ENCODE measurements at places on chromosomes 7 and 10.

DNA sequence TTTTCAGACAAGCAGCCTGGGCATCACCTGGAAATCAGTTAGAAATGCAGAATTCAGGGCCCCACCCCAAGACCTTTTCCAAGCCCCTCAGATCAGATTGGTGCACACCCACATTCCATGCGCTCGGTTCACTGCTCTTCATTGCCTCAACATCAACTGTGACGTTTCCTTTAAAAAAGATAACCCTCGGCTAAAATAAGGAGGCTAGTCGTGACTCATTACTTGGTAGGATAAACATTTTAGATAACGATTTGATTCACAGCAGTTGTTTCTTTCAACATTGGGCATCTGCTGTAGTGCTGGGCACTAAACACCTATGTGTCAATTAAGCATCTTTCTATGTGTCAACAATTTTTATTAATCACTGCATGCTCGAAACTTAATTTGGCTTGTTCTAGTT, 191.1 kb upstream of the LRGUK start:
- DNase-seq: no peak

DNA sequence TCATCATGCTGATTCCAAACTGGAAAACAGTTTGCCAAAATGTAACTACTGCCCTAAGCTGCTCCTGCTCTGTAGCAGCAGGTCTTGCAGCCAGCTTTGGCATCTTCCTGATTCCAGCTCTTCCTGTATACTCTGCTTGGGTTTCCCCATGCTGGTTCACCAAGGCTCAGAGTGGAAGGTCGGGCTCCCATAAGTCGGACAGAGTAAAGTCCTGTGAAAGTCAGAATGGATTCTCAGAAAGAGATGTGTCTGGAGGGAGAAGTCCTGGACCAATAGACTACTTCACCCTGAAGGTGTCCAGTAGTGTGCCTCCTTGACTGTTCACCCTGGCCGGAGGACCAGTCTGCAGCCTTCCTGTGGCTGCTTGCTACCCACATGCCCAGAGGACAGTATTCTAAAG, 93.8 kb downstream of the STRA8 start:
- no peak for DNase-seq

- DNase-seq: no peak
Observed at GRCh38 chr7:98469088-98469487, 68.2 kb upstream of the BAIAP2L1 start.

DNA sequence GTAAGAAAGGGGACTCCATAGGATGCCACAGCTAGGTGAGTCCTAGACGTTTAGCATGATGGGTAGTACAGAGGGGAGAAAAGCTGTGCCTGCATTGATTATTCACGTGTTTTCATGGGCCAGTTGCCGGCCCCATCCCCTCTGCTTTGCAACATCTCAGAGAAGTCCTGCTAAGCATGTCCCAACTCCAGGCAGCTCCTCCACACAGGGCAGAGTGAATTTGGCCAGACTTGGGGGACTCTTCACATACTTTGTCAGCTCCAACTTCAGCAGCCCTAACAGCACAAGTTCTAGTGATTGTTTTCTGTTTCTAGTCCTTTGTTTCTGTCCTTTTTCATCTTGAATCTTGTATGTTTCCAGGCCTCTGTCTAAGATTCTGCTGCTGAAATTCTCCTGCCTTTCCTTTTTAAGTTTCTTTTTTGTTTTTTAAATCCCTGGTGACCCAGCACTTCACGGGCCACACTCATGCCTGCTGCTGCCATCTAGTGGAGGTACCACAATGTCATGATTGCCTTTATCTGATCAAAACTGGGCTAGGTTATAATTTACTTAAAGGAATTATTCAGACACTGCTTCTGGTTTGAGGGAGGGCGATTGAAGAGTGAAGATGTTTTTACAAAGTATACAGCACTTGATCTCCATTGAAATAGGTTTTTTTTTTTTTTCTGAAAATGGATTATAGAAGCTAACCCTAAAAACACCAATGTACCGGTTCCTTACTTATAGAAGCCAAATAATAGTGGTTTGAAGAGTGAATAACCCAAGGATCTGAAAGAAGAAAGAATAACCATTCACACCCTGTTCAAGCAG, 276.9 kb downstream of the CSTF2T start:
- DNase-seq: no peak

GRCh38 chr7:151869968-151870918, 6.7 kb downstream of the PRKAG2 start:
- DNase-seq: no peak

- no peak for DNase-seq
Observed at GRCh38 chr7:132116369-132116768, 459.9 kb downstream of the PLXNA4 start.

DNA sequence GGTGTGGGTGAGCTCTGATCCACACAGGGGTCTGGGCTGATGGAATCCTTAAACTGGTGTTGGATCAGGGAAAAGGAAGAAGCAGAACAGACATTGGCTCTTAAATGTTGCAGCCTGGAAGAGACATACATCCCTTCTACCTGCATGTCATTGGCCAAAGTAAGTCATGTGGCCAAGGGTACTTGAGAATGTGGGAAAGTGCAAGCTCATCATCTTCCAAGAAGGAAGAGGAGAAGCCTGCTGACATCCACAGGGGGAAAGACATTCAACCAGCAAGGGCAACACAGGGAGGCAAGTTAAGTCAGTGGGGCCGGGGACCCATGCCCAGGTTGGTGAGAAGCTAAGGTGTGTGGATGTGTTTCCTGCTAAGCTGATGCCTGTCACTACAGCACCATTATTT, 272.8 kb upstream of the MKI67 start:
- no peak for DNase-seq

DNA sequence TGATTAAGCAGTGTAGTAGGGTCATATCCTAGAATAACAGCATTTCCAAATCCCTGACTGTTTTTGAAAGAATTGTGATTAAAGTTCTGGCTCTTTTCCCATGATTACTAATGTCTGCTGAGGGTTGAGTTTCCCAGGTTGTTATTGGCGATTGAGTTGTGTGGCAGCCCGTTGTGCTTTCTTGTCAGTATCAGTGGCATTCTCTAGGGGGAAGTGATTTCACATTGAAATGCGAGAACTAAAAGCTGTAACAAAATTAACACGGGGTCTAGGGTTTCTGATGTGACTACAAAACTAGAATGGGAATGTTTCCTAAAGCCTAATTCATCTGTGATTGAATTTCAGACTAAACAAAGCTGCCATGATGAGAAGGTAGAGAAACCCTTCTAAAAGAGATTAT, 349.4 kb downstream of the EXOC4 start:
- peak; percentile 13 for DNase-seq

DNA sequence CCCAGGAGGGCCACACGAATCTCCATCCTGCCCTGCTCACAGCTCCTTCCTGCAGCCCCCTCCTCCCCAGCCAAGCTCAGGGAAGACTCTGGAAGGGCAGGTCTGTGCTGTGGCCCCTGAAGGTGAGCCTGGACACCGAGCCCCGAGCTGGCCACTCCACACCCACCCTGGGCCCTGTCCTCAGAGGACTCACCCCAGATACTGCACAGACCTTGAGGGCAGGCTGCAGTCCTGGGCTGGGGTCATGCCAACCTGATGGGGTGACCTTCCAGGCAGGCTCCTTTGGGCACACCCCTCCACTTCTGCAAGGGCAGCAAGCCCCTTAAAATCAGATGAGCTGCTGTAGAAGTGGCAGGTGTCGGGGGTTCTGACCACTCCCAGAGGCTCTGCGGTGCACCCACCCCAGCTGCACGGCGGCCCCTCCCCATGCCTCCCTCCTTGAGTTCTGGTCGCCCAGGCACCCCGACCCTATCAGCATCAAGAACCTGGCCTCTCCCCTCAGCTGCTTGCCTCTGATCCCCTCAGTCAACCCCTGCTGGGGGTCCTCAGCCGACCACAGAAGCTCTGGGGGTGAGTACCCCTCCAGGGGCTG, 24.3 kb downstream of the YKT6 start:
- no peak for DNase-seq

- DNase-seq: no peak
Observed at GRCh38 chr10:13613519-13613918, 26.8 kb downstream of the PRPF18 start.

GRCh38 chr7:45506059-45506458, 68.1 kb upstream of the ADCY1 start:
- DNase-seq: no peak

GRCh38 chr10:24416248-24416647, 207.3 kb downstream of the KIAA1217 start:
- no peak for DNase-seq

DNA sequence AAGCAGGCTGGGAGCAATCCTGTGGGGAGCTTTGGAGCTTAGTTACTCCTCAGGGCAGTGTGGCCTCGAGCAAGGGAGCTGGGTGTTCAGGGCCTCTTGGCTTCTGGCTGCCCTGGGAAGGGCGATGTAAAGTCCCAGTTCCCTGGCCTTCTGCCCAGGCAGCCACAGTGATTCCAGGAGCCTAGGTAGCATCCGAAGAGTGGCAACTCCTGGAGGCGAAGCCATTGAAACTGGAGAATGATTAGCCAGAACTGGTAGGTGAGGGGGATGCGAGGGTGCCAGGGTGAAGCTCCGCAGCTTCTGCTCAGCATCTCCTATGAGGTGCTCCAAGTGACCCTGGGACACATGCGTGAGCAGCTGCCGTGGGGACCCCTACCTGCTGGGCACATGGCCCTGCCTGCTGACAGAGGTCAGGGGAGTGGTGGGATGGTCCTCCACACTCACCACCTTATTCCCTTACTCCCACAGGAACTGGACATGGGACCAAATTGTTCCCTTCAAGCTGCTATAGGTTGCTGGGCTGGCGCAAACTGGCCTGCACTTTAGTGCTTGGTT, 7.8 kb upstream of the GDF2 start:
- DNase-seq: no peak

DNA sequence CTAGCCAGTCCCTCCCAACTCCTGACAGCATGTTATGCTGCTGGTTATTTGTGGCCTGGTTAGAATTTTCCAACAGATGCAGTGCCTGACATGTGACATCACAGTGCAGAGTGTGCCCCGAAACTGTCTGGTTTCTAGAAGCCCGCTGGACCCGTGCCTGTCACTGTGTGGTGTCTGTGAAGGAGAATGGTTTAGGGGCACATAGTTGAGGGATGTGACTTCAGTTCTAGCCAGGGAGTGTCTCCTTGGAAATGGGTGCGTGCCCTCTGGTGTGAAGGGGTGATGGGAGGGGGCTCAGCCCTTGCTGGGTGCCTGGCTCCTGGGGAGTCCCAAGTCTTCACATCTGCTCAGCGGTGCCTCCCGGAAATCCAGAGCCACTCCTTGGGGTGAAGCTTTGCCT, 303.6 kb downstream of the GLRX3 start:
- DNase-seq: no peak

- DNase-seq: no peak
Observed at GRCh38 chr10:69065406-69066361, 22.2 kb upstream of the SRGN start.

DNA sequence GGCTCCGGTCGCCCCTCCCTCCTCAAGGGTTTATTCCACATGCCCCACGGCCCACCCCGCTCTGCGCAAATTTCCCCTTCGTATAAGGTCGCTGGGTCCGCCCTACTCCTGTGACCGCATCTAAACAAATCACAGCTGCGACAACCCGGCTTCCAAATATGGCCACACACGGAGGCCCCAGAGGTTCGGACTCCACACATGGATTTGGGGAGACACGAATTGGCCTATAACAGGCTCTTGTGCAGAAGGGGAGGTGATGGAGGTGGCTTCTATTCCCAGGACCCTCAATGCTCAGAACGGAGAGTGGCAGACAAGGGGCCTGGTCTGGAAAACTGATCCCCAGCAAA, 90.1 kb downstream of the FOXL3 start:
- no peak for DNase-seq

DNA sequence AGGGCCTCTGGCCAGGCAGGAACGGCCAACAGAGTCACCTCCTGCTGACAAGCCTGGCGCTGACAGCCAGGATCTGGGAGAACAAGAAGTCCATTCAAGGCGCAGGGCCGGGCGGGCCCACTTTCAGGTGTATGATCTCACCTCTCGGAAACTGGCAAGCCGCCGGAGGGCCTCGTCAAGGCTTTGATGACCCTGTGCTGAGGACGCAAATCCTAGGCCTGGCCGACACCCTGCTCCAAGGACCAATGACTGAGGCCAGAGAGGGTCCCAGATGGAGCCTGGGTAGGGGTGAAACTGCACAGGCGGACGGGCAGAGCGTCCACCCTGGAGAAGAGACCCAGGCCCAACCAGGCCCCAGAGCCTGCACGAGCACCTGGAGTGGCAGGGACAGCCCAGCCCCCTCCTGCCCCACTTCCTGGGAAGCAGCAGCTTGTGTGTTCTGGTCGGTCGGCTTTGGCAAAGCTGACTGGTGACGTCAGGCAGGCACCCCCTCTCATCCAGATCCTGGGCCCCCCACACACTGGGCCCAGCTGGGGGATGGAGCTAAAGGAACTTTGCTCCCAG, 30.6 kb downstream of the MYL10 start:
- DNase-seq: no peak

GRCh38 chr7:50334341-50334994, 30.0 kb downstream of the IKZF1 start:
- no peak for DNase-seq

- DNase-seq: peak; percentile 74
Observed at GRCh38 chr10:78567680-78568455, 500.9 kb upstream of the ZMIZ1 start.

- DNase-seq: no peak
Observed at GRCh38 chr7:23523486-23524075, 8.2 kb downstream of the TRA2A start.

GRCh38 chr10:96618653-96619052, 31.8 kb upstream of the TM9SF3 start:
- peak; percentile 31 for DNase-seq

DNA sequence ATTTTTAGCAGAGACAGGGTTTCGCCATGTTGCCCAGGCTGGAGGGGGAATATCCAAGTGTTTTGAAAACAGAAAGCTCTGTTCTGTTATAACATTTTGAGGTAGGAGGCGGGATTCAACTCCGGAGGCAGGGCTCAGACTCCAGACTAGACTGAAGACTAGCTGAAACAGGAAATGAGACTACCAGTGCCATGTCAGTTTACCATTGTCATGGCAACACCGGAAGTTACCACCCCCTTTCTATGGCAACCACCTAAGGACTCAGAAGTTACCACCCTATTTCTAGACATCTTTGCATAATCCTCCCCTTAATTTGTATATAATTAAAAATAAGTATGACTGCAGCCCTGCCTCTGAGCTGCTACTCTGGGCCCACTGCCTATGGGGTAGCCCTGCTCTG, 1069.1 kb upstream of the AUTS2 start:
- DNase-seq: no peak

- DNase-seq: no peak
Observed at GRCh38 chr10:43863270-43863669, 214.6 kb upstream of the ZNF32 start.

- no peak for DNase-seq
Observed at GRCh38 chr7:158388928-158389327, 198.7 kb downstream of the PTPRN2 start.

DNA sequence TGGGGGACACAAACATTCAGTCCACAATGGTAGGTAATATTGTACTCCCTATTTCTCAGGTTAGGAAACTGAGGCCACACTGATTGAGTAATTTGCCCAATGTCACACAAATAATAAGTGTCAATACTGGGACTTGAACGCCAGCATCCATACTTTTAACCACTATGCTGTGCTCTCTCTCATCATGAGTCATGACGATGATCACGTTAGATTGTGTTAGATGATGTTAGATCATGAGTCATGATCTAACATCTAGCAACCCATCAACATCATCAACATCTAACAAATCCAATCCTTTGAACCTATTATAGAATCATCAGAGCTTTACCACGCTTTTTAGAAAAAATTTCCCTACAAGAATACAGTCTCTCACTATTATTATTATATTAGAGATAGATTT, 28.1 kb upstream of the HERPUD2 start:
- DNase-seq: no peak
